ENCODE measurements at places on chromosomes 4 and X. TPM values are rescaled to one million over a fixed set of nuclear protein-coding genes. Genes with fewer than 3 reads are reported as not detected.
A peak's percentile ranks its signal among the peaks of the same experiment; 100 is the strongest.

GRCh38 chr4:17063888-17064287, 165.4 kb upstream of the LDB2 start:
- H3K27me3 ChIP-seq, result no peaks in the 10 kb centered on the region
- H3K4me1 ChIP-seq, result no peaks in the 10 kb centered on the region
- no peak overlapping the region for H3K27ac ChIP-seq
- DNase-seq, result no peak
- H3K36me3 ChIP-seq, result no peaks in the 10 kb centered on the region

TMPRSS11F gene
- not detected for total RNA-seq

RAI2 gene
- total RNA-seq, result 23.8 TPM

SNCA gene
- 16.8 TPM for total RNA-seq

GRCh38 chr4:82450966-82451755, 20.8 kb downstream of the ENOPH1 start:
- H3K27me3 ChIP-seq, result no peaks in the 10 kb centered on the region
- no peak for DNase-seq
- H3K4me1 ChIP-seq, result no peaks in the 10 kb centered on the region
- H3K36me3 ChIP-seq, result peaks cover 58% of the 10 kb centered on the region

DNA sequence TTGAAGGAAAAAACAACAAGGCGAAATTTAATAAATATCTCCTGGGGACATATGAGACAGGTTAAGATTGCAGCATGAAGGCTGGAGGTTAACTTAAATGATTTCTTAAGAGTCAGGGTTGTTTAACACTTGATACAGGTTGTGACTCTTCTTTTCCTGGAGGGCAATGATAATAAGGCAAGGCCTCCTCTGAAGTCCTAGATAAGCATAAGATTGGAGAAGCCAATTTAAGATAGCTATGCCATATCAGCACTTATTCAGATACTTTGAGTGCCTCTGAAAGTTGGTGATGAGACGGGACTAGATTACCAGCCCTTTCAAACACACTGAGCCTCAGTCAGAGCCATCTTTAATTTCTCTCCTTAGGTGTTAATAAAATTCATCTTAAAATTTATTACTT, 350.8 kb downstream of the FBXO8 start:
- DNase-seq, result no peak
- no peak overlapping the region for H3K27ac ChIP-seq
- no peaks in the 10 kb centered on the region for H3K36me3 ChIP-seq
- H3K27me3 ChIP-seq, result no peaks in the 10 kb centered on the region

DNA sequence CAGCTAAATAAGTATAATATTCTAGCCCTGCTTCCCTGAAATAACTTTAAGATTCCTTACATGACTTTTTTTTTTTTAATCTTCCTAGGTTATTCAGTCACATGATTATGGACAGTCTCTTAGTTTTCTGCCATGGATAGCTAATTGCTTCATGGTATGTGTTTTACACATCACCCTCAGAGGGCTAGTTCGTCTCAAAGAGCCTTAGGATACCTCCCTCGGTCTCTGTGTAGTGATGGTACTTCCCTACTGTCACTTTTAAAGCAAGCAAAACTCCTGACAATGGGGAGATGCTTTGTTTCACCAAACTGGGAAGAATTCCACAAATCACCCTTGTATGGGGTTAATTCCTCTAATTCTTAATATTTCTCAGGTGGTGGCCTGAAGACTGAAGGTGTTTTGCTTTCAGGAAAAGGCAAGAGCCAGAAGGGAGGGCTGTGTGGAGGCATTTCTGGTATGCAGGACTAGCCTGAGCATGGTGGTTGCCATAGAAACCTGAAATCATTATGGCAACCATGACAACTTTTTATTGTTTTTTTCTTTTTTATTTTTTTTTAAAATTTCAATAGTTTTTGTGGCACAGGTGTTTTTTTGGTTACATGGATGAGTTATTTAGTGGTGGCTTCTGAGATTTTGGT, 70.4 kb downstream of the BEX3 start:
- no peaks in the 10 kb centered on the region for H3K4me1 ChIP-seq
- DNase-seq, result no peak
- no peak overlapping the region for H3K4me3 ChIP-seq
- H3K36me3 ChIP-seq, result no peaks in the 10 kb centered on the region
- H3K27ac ChIP-seq, result no peak overlapping the region

SAP30 gene
- 61.4 TPM for total RNA-seq

OTC gene
- 3.2 TPM for total RNA-seq

DNA sequence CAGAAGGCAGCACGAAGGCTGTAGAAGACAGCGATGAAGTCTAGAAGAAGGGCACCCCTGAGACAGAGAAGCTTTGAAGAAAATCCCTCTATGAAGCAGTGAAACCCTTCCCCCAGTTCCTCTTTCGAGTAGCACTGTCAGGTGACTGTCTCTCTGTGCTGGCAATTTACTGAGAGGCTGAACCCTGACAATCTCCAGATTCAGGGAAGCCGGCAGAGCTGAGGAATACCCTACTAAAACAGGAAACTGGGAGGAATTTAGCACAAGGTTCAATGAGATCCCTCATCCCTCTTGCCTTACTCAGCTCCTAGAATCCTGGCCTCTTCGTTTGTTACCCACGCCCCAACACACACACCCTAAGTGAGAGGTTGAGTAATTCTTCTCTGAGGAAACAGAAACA, 239.7 kb upstream of the NOCT start:
- DNase-seq, result no peak
- H3K36me3 ChIP-seq, result no peaks in the 10 kb centered on the region
- no peak overlapping the region for H3K4me3 ChIP-seq
- no peak overlapping the region for H3K27ac ChIP-seq
- no peaks in the 10 kb centered on the region for H3K4me1 ChIP-seq
- no peaks in the 10 kb centered on the region for H3K27me3 ChIP-seq

GRCh38 chr4:1048773-1049590, 37.6 kb downstream of the FGFRL1 start:
- H3K4me3 ChIP-seq, result no peak overlapping the region
- H3K36me3 ChIP-seq, result no peaks in the 10 kb centered on the region
- DNase-seq, result peak; percentile 60
- H3K27ac ChIP-seq, result no peak overlapping the region

DNA sequence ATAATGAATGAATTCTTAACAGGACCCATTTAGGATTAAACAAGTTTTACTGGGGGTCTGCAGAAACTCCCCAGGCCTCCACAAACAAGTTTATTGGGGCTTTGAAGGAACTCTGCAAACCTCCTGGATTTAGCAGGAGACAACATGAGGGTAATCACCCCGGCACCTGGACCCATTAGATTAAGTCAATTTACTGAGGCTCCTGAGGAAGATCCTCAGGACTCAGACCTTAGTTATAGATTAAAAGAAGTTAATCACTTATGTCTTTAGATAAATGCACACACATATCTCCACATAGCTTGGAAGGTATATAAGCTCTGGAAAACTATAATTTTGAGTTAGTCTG, 29.4 kb downstream of the XG start:
- no peak for DNase-seq
- no peak overlapping the region for H3K4me3 ChIP-seq
- no peaks in the 10 kb centered on the region for H3K27me3 ChIP-seq
- H3K27ac ChIP-seq, result no peak overlapping the region

MAGEE1 gene
- 2.5 TPM for total RNA-seq

DNA sequence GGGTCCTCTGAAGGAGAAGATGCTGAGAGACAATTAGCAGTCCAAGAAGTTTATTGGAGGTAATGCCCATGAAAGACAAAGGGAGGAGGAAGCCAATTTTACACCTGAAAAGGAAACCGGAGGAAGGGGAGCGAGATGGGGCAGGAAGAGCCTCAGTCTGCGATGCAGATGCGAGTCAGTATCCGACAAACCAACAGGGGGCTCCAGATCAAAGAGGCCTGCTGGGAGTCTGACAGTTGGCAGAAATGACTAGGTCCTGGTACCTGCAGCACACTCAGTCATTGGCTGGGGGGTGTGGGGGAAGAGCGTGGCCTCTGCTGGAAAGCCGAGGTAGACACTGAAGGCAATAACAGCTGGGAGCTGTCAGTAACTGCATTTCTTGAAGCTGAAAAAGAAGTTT, 231.1 kb upstream of the CENPE start:
- no peaks in the 10 kb centered on the region for H3K27me3 ChIP-seq
- no peaks in the 10 kb centered on the region for H3K4me1 ChIP-seq
- no peaks in the 10 kb centered on the region for H3K36me3 ChIP-seq
- no peak for DNase-seq
- H3K4me3 ChIP-seq, result no peak overlapping the region
- H3K27ac ChIP-seq, result no peak overlapping the region

GRCh38 chr4:174119051-174119450, 164.4 kb downstream of the FBXO8 start:
- H3K4me3 ChIP-seq, result peak overlapping the region; percentile 45
- no peaks in the 10 kb centered on the region for H3K36me3 ChIP-seq
- peak overlapping the region; percentile 82 for H3K27ac ChIP-seq
- no peak for DNase-seq
- peaks cover 62% of the 10 kb centered on the region for H3K4me1 ChIP-seq
- no peaks in the 10 kb centered on the region for H3K27me3 ChIP-seq

GRCh38 chr4:42348247-42348646, 49.0 kb upstream of the SHISA3 start:
- H3K4me3 ChIP-seq, result no peak overlapping the region
- no peaks in the 10 kb centered on the region for H3K4me1 ChIP-seq
- H3K27ac ChIP-seq, result no peak overlapping the region
- no peak for DNase-seq

- no peak overlapping the region for H3K27ac ChIP-seq
- no peaks in the 10 kb centered on the region for H3K36me3 ChIP-seq
- no peaks in the 10 kb centered on the region for H3K4me1 ChIP-seq
- no peak for DNase-seq
These were observed 16.9 kb downstream of the CPLX1 start for GRCh38 chr4:808860-809570.

- H3K36me3 ChIP-seq, result no peaks in the 10 kb centered on the region
- H3K27me3 ChIP-seq, result no peaks in the 10 kb centered on the region
- H3K27ac ChIP-seq, result no peak overlapping the region
These were observed 16.7 kb downstream of the PRR32 start for GRCh38 chrX:126836186-126836585.

DNA sequence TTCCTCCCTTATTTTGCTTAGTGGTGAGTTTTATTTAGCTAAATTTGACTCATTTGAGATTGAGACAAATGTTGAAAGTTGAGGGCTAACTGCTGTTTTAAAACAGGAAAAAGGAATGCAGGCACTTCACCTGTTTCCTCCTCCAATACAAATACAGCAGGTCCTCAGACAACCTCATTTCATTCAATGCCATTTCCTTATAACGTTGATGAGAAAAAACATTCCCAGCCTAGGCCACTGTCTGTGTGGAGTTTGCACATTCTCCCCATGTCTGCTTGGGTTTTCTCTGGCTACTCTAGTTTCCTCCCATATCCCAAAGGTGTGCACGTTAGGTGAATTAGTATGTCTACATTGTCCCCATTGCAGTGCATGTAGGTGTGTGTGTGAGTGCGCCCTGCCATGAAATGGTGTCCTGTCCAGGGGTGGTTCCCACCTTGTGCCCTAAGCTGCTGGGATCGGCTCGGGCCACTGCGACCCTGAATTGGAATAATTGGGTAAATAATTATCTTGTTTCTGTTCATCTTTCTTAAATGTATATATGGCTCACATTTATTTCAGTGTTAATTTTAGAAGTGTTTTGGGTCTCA, 21.9 kb downstream of the SMAD1 start:
- H3K27me3 ChIP-seq, result no peaks in the 10 kb centered on the region
- no peak overlapping the region for H3K4me3 ChIP-seq
- DNase-seq, result no peak
- no peak overlapping the region for H3K27ac ChIP-seq

- no peak overlapping the region for H3K4me3 ChIP-seq
- DNase-seq, result no peak
- H3K27ac ChIP-seq, result no peak overlapping the region
- no peaks in the 10 kb centered on the region for H3K36me3 ChIP-seq
- H3K27me3 ChIP-seq, result peaks cover 42% of the 10 kb centered on the region
- peaks cover 22% of the 10 kb centered on the region for H3K4me1 ChIP-seq
These were observed 3.2 kb downstream of the HMX1 start for GRCh38 chr4:8868321-8869001.

DNA sequence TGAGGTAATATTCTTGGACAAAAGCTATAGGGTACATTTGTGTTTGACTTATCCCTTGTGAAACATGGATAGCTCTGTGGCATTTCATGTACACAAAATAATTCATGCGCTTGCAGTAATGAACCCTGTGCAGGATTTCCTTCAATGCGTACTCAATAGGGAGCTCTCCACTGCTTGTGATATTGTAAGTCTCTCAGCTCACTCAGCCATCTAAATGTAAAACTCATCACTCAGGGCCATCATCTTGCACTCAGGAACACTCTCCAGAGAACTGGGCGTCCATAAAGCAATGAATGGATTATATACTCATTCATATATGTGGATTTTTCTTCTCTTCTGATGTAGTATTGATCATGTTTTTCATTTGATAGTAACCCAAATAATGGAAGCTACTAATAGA, 288.1 kb downstream of the DCTD start:
- no peak for DNase-seq
- H3K4me3 ChIP-seq, result no peak overlapping the region
- no peaks in the 10 kb centered on the region for H3K36me3 ChIP-seq
- no peaks in the 10 kb centered on the region for H3K27me3 ChIP-seq

MAGEA3 gene
- total RNA-seq, result not detected

TMEM150C gene
- total RNA-seq, result 11.2 TPM

All from sigmoid colon (tissue), 7 donors.